ENCODE measurements at places on chromosomes 16 and 17. TPM values are rescaled to one million over a fixed set of nuclear protein-coding genes. Genes with fewer than 3 reads are reported as not detected.

DNA sequence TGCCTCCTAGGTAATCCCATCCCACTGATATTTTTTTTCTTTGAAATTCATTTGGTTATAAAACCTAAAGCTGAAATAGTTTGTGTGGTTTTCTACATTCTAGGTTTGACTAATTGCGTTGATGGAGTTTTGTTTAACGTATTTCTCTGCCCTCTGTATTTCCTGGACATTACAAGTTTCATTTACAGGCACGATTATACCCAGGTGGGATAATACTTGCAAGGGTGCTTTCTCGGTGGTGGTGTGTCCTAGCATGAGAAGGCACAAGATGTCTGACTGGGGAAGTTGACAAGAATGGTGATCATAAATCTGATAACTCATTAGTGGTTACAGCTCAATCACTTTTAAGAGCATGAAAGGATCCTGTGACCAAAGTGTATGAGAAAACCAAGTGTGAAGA is 45.0 kb downstream of the DYNLRB2 start:
- no peak for DNase-seq

- no peak for DNase-seq
These were observed 21.9 kb downstream of the SGSH start for GRCh38 chr17:80198144-80198661.

GRCh38 chr17:30414486-30414885 is 35.8 kb downstream of the CPD start:
- no peak for DNase-seq

GRCh38 chr17:2113279-2113622 is 58.3 kb downstream of the HIC1 start:
- no peak for DNase-seq

DNA sequence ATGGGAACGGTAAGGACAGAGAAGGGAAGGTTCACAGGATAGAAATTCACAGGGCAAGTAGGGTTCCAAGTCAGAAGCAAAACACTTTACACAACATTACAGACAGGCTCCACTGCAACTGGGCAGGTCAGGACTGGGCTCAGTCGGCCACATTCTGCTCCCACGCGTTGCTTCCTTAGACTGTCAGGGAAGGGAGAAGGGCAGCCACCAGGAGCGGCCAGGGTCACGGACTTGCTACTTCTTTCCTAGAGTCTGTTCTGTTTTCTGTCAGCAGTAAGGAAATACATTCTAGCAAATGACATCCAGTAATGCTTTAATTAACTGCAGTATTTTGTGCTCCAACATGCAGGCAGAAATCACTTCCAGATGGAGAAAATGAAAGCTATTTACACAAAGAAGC is 160.3 kb upstream of the RPH3AL start:
- DNase-seq = no peak

GRCh38 chr17:32914181-32914580 is 13.8 kb upstream of the TMEM98 start:
- DNase-seq = no peak

DNA sequence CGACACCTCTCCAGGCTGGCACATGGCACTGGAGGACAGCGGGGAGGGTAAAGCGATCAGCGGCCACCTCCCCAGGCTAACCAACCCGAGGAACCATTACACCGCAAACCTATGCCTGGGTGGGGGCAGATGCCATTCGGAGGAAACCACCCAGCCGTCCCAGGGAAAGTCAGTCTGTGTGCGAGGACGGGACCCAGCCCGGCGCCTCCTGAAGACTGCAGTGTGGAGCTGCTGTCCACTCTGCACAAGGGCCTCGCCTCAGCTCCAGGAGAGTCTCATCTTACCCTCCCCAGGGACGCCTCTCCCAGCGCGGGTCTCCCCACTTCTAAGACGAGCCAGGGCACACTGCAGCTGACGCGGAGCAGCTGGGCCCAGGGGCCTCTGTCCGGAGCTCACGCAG is 8.0 kb downstream of the SLC38A10 start:
- DNase-seq = no peak

DNA sequence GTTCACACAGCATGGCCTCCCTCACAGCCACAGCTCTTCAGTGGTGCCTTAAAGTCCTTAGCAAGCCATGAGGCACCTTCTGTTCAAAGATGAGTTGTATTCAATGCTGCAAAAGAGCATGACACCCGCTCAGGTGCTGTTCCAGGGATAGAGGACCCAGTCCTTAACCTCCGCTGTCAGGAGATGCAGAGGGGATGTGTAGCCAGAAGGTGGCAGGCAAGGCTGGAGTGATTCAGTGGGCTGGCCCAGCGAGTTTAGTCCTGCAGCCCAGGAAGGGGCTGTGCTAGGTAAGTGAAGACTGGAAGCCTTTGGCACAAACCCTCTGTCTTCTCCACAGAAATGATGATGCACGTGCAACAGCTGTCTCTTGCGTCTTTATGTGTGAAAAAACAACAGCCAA is 25.0 kb upstream of the ADAM11 start:
- no peak for DNase-seq

DNA sequence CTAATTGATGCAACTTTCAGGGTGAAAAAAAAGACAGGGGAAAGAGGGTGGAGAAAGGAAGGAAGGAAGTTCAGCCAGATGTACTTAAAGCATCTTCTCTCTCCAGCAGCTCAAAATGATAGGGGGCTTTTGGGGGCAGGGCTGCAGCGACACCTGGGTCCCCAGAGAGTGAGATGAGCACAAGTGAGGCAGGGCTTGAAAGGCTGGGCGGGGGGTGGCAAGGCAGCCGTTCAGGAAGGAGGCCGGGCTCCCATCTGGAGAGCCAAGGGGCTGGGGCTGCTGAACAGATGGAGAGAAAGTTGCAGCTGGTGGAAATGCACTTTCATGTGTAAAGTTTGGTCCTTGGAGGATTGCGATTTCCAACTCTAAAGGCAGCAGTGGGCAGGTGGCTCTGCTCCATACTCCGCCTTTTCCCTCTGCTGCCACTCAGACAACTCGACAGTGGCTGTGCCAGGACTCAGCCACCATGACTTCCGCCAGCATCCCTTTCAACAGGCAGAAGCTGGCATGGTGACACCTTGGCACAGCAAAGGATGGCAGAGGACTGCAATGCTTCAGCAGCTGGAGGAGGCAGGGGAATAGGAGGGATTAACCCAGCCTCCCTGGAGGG is 7.7 kb downstream of the SLC35B1 start:
- peak; percentile 57 for DNase-seq

DNA sequence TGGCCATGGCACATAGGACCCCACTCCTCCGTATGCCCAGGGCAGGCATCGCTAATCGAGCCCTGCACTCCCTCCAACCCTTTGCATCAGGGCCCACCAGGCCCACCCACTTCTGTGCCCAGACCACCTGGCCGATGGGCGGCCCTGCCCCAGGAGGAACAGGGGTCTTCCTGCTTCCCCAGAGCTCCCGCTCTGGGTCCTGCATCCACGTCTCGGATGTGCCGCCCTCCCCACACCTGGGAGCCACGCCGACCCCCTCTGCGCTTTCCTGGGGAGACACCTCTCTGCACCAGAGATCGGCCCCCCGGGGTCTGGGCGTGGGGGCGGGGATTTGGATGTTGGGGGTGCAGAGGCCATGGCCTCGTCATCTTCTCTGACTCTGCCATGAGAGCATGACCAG is 21.1 kb upstream of the SSTR5 start:
- no peak for DNase-seq

- no peak for DNase-seq
These were observed 232.8 kb downstream of the SEC14L1 start for GRCh38 chr17:77373299-77374169.

GRCh38 chr17:21276264-21276588 is 8.3 kb upstream of the MAP2K3 start:
- DNase-seq = no peak

The WFIKKN1 gene
- total RNA-seq = 0.53 TPM

The PRSS33 gene
- not detected for total RNA-seq

The HID1 gene
- total RNA-seq = 7.6 TPM

The EFCAB13 gene
- total RNA-seq = 2.1 TPM

The PIRT gene
- not detected for total RNA-seq

The MT1M gene
- 16.2 TPM for total RNA-seq
